NT2/D1 (cell line): ENCODE measurements at places on chromosomes 6 and 20.

GRCh38 chr20:50378170-50379000 lies 131.8 kb upstream of the PTPN1 start:
- DNase-seq: no peak

GRCh38 chr6:168291450-168291849 lies 28.1 kb downstream of the DACT2 start:
- DNase-seq: no peak

DNA sequence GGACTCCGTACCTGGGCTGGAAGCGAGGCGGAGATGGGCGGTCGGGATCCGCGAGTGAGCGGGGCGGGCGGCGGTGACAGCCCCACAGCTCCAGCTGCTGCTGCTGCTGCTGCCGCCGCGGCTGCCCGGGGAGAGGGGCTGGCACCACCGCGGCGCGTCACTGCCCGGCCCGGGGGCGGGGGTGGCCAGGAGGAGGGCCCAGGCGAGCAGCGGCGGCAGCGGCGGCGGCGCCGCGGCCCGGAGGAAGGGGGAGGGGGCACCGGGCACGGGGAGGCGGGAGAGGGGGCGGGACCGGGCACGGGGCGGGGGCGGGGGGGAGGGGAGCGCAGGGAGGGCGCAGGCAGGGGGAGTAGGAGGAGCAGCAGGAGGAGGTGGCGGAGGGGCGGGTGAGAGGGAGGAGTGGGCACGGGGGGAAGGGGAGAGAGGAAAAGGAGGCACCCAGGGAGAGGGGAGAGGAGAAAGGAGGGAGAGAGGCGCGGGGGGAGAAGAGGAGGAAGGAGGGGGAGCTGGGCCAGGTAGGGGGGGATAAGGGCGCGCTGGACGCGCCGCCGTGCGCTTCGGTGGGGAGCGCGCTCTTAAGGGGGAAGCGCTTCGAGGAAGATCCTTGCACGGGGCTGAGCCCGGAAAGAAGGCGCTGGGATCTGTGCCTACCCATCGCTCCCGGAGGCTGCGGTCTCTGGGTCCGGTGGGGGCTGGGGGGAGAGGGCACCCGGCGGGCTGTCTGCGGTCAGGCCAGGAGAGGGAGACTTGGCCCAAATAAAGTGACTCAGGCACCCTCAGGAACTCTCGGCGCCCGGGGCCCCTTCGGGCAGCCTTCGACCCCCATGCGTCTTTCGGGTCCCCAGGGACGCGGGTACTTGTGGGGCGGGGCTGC lies 101.5 kb downstream of the NOL4L start:
- no peak for DNase-seq

GRCh38 chr6:39812853-39813533 lies 20.8 kb downstream of the DAAM2 start:
- no peak for DNase-seq

DNA sequence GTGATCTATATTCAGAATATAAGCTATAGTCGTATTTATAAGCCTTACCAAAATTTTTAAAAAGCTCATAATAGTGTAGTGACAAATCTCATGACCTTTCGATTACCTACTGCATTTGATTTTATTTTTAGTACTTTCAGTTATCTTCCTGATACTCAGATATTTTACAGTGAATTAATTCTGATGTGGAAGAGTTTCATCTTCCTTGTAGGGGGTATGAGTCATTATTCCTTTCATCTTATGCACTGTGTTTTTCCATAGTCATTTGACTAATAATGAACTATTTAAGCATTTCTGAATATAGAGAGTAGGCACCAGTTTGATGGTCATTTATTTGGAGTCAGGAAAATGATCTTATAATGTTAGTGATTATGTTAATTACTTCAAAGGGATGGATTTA lies 36.4 kb downstream of the HDGFL1 start:
- DNase-seq: no peak

GRCh38 chr20:58044931-58045555 lies 183.4 kb downstream of the ANKRD60 start:
- DNase-seq: no peak

GRCh38 chr6:79946272-79947190 lies 822 bp downstream of the ELOVL4 start:
- peak; percentile 22 for DNase-seq

DNA sequence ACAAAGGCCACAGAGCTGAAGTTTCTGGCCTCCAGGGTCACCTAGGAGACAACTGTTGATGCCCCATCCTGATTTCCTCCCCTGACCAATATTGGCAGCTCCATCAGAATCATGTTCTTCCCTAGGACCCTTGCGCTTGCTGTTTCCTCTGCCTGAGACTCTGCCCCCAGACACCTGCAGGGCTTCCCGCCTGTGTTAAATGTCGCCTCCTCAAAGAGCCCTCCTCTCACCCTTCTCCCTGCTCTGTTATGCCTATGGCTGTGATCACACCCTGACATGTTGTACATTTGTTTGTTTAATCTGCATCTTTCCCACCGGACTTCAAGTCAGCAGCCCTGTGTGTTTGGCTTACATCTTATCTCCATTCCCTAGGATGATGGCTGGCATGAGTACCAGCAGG lies 30.1 kb downstream of the DLGAP4 start:
- no peak for DNase-seq

DNA sequence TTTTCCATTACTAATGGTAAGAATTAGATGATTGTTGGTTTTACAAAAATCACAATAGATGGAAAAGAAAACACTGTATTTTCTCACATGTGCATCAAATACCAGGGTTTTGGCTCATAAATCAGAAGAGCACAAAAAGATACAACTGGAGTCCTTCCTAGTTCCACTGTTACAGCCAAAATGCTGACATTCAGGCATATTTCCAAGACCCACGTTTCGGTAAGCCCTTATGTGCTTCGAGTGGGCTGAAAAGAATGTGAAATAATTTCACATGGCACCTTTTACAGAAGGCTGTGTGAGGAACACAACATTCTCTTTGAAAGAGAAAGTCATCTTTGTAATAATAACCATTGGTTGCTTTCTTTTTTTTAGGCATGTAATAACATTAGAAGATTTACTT lies 326.7 kb upstream of the FLRT3 start:
- no peak for DNase-seq

DNA sequence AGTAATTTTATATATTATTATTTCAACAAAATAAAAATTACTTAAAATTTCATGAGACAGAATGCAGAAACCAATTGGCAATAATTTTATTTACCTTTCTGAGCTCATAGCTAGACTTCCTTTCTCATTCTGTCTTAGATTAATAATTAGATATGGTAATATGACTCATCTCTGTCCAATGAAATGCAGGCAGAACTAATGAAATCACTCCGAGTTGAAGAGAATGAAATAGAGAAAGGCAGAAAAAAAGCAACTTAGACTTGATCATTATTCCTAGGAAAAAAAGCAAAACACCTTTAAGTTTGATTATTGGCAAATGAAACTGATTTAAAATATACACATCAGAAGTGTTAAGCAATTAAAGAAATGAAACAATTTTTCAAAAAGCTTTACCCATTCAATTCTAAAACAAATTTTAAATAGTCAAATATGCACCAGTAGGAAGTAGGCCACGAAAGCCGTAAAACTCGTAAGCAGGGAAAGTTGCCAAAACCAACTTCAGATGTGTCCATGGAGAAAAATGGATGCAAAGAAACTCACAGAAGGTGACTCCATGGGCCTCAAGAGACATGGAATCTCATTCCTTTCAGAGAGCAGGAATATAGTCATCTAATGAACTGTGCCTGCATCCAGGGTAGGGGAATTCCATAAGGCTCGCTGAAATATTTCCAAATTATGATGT lies 293.8 kb upstream of the RGS17 start:
- DNase-seq: no peak

DNA sequence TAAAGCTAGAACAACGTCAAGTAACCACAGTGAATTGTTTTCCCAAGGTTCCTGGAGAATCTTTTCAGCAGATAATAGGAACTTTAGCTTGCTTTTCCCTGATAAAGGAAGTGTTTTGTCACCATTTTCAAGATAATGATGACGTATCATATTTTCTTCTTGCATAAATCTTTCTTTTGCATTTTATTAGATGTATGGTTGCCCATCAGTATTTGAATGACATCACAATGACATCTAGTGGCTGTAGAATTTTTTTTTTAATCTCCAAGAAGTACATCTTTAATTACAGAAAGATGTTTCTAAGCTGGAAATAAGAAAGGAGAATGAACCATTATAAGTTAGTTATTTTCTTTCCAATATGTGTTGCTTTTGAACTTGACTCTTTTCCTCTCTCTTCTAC lies 83.0 kb downstream of the CENPW start:
- DNase-seq: no peak

DNA sequence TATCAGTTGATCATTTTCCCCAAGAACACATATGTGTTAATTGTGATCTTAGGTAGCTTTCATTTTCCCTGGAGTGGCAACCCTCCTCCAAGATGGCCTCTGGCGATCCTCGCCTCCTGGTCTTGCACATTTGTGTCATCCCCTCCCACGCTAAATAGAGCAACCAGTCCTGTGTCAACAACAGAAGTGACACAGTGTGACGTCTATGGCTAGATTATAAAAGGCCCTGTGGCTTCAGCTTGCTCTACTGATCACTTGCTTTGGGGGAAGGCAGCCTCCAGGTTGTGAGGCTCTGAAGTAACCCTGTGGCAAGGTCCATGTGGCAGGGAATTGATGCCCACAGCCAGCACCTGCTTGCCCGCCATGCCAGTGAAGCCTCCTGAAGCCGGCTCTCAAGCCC lies 30.6 kb upstream of the PPP1R14C start:
- no peak for DNase-seq

- DNase-seq: no peak
Measured at GRCh38 chr20:21719592-21720214, 14.2 kb downstream of the PAX1 start.

DNA sequence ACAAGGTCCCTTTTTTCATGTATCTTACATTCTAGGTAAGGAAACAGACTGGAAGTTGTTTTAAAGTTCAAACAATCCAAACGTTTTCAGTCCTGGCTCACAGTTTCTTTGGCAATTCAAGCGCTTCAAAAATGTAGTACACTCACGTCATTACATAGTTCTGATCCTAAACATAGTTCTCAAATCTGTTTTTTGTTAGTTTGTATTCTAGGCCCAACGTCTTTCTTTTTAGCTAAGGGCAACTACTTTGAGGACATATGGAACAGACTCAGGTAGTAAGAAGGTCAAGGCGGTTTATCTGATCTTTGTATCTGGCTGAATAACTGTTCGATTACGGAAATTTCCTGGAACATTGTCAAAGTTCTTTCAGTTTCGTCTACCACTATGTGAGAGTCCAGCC lies 36.9 kb upstream of the PLCB4 start:
- no peak for DNase-seq

- peak; percentile 2 for DNase-seq
Measured at GRCh38 chr6:50062051-50062450, 12.3 kb upstream of the DEFB112 start.

DNA sequence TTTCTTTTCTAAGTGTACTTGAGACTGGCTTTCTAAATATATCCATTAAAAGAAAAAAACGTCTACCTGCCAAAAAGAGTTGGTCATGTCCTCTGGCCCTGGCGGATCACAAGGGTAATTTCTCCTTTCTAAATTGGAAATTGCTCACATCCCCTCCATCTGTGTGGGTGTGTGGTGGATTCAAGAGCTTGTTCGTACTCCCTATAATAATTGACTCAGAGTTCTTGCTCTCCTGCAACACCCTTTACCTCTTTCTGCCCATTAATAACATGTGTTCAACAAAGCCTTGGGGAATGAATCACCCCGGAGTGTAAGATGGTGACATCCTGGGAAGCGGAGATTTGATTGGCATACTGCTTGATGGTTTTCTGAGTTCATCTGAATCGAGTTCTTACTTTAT lies 263.8 kb downstream of the ALDH8A1 start:
- no peak for DNase-seq

DNA sequence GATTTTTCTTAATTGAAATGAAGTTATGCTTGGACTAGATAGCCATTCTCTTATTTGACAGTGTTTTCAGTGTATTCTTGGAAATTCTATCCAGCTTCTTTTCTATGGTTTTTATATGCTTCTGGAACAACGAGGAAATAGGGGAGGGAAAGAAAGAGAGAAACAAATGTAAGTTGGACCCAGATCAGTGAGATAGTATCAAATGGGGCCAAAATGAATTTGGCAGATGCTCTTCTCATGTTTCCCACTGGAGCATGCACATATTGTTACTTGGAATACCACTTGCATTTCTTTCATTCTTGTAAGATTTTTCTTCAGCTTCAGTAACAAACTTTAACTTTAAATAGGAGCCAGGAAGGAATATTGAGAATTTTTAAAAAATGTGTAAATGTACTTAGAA lies 312.3 kb downstream of the PRL start:
- no peak for DNase-seq

DNA sequence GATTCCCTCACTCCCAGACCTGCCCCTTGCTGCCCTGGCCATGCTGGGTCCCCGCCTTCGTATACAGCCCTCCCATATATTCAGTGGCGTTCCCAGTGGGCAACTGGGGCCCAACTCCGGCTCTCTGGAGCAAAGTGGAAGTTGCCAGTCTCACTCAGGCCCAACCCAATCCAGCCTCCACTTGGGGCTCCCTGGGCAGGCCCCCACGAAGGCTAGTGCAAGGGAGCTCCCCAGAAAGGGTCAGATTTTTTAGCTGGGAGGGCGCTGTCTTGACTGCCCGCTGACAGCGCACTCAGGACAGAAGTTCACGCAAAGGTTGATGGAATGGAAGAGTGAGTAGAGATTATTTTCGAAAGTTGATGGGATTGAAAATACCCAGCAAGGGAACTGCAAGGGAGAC lies 5.9 kb downstream of the TP53TG5 start:
- no peak for DNase-seq

GRCh38 chr6:36241728-36242127 lies 28.1 kb upstream of the PNPLA1 start:
- DNase-seq: no peak

DNA sequence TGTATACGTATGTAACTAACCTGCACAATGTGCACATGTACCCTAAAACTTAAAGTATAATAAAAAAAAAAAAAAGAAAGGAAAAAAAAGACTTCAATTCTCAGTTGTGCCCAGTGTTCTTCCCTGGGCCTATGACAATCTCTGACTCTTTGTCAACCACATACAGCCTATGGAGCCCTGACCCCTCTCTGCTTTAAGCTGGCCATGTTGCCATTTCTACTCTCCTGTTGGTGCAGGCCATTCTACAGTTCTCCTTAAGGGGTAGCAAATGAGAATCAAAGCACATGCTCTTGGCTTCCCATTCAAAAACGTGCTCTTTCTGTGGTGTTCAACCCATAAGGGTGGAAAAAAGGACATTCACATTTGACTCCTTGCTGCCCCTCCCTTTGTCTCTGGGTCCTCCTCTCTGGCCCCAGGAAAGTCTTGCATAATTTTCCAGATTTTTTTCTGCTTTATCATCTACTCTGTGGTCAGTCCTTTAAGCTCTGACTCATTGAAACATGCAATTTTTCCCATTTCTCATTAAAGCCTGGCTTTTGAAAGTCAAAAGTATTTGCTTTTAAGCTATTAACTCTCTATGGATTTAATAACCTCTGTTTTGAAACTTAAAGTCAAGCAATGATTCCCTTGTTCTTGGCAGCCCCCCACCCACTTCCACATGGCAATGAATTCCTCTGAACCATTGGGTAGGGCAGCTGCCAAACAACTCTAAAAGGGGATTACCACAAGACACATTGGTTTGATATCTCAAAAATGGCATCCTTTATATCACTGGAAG lies 208.6 kb upstream of the MCHR2 start:
- DNase-seq: no peak
